ENCODE measurements at places on chromosomes 5 and 9. TPM values are rescaled to one million over a fixed set of nuclear protein-coding genes. Genes with fewer than 3 reads are reported as not detected.

PRR16 gene
- 13.2 TPM for total RNA-seq

RASA1 gene
- 77.7 TPM for total RNA-seq

DPYSL3 gene
- 147 TPM for total RNA-seq

HACD4 gene
- 1.8 TPM for total RNA-seq

PCDHB9 gene
- not detected for total RNA-seq

FGD3 gene
- total RNA-seq = not detected

MLANA gene
- not detected for total RNA-seq

NRG2 gene
- total RNA-seq = 1.0 TPM

VPS13A gene
- total RNA-seq = 24.1 TPM

TMEM174 gene
- total RNA-seq = not detected

ANKRD18B gene
- total RNA-seq = 1.1 TPM

UHRF2 gene
- 36.1 TPM for total RNA-seq

DENND4C gene
- total RNA-seq = 52.4 TPM

PCDHB15 gene
- 0.14 TPM for total RNA-seq

AKNA gene
- 12.9 TPM for total RNA-seq

ECM2 gene
- total RNA-seq = 1.5 TPM

PCDHB13 gene
- total RNA-seq = 0.29 TPM

PHYHD1 gene
- 24.5 TPM for total RNA-seq

NDUFS4 gene
- total RNA-seq = 50.4 TPM

WDR38 gene
- total RNA-seq = not detected

TRIM23 gene
- total RNA-seq = 24.5 TPM

WWC1 gene
- 4.7 TPM for total RNA-seq

AFAP1L1 gene
- 5.5 TPM for total RNA-seq

CTSL gene
- total RNA-seq = 309 TPM

CCDC183 gene
- 0.22 TPM for total RNA-seq

CER1 gene
- not detected for total RNA-seq

OCLN gene
- 1.3 TPM for total RNA-seq

SVEP1 gene
- 16.2 TPM for total RNA-seq

ZNG1F gene
- 5.6 TPM for total RNA-seq

MYO10 gene
- total RNA-seq = 265 TPM

IFNA14 gene
- not detected for total RNA-seq

IFNA2 gene
- not detected for total RNA-seq

CDKN2B-AS1 gene
- 9.2 TPM for total RNA-seq

PDZD2 gene
- total RNA-seq = 0.44 TPM

PSMD5 gene
- total RNA-seq = 21.0 TPM

MYOZ3 gene
- under 0.01 TPM for total RNA-seq

IL17B gene
- total RNA-seq = 0.72 TPM

CYSRT1 gene
- total RNA-seq = 0.14 TPM

PAEP gene
- total RNA-seq = not detected

MTX3 gene
- 15.5 TPM for total RNA-seq

PPP3R2 gene
- not detected for total RNA-seq
